ENCODE measurements at places on chromosomes 13 and 19.

- no peak for DNase-seq
These were observed 475.7 kb downstream of the UQCRFS1 start for GRCh38 chr19:28737021-28737895.

DNA sequence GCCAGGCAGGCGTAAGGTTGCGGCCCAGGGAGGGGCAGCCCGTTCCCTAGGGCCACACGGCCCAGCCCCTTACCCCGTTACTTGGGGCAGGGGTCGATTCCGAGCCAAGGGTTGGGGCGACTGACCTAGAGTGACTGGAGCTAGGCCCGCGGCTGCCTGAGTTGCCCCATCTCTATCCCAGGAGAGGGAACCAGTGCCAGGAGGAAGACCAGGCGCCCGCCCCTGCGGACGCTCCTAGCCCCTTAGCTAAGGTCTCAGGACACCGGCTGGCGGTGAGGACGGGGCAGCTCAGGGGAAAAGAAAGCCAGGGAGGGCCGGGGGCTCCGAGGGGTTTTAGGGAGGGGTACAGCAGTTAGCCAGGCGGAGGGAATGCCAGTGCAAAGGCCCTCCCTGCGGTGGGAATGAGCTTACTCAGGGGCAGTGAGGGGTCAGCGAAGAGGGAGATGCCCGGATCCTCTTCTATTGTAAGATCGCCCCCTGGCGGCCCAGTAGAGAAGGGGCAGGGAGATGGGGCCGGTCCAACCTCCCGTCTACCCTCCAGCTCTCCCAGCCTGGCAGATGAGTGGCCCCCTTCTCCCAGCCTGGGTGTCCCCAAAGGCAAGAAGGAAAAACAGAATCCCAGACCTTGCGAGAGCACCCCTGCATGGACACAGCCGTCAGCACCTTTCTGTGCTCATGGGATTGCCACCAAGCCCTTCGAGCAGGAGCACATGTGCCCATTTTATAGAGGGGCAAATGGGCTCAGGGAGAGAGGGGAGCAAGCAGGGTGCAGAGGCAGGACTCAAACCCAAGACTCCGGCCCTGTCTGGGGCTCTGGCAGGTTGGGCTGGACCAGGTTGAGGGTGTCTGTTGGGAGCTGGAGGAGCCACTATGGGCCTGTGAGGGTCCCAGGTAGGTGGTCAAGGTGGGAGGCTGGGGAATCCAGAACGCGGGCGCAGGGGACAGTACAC is 16.3 kb downstream of the CILP2 start:
- peak; percentile 34 for DNase-seq

GRCh38 chr13:21998279-21998990 is 327.6 kb downstream of the FGF9 start:
- no peak for DNase-seq

DNA sequence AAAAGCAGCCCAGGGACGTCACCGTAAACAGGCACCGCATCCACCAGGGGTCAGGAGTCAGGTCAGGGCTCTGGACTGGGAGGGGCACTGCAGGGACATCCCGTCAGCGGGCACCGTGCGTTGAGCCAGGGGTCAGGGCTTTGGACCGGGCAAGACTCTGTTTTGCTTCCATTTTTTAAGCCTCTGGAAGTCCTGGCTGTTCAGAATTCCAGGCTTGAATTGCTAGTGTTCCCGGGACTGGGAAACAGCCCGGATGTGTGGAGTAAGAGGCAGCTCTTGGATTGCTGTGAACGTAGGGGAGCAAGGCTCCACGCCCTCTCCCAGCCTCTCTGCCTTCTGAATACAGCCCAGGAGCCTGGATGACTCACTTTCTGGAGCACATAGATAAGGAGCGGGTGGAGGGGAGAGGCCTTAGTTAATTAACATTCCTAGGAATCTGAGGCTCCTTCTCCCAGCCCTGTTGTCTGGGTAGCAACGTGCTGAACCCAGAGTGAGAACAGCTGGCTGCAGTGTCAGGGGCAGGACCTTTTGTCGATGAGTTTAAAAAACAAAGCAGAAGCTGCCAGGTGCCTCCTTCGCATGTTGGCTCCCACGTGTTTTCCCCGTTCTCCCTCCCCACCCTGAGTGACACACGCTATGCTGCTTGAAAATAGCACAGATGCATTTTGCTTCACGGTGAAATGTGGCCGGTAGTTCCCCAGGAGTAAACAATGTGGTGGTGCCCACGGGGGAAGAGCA is 21.9 kb downstream of the ATP11A start:
- DNase-seq, result peak; percentile 15

- no peak for DNase-seq
These were observed 154.2 kb upstream of the MAB21L1 start for GRCh38 chr13:35630551-35631275.

DNA sequence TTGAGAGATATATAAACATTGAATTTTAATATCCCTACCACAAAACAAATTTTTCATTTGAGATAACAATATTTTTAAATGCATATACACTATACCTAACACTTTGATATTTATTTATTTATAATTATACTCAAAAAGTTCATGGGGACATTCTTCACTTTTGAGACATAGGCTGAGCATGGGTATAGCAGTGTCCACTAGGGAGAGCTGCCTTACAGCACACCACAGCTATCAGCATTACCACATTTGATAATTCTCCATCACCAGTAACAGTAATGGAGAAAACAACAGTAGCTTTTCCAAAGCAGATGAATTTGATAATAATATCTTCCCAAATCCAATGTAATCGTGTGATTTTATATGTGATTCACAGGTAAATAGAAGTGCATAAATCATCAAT is 626.1 kb downstream of the DACH1 start:
- no peak for DNase-seq

DNA sequence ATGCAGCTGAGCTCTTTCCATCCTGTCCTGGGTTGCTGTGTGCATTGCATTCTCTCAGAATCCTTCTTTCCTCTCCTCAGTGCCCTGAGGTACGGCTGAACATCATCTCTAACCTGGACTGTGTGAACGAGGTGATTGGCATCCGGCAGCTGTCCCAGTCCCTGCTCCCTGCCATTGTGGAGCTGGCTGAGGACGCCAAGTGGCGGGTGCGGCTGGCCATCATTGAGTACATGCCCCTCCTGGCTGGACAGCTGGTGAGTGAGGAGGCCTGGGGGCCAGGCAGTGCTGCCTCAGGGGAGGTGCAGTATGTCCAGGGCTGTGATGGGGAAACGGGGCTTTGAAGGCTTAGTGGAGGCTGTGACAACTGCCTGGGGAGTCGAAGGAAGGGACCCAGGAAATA is 29.8 kb downstream of the PPP2R1A start:
- no peak for DNase-seq

DNA sequence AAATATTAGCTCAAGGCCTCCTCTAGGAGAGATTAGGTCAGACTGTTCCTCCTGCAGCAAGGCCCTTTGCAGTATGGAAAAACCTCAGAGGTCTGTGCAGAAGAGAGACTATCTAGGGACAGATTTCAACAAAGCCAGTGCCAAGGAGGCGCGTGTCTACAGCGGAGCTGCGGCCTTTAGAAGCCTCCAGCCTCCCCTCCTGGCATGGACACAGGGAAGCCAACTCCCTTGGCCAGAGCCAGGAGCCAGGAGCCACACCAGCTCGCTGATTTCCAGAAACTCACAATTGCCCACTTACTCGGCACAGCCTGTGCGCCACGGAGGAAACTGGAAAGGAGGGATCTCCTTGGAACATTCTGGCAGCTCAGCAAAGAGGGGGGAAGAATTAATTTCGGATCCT is 63.4 kb downstream of the INSR start:
- no peak for DNase-seq

DNA sequence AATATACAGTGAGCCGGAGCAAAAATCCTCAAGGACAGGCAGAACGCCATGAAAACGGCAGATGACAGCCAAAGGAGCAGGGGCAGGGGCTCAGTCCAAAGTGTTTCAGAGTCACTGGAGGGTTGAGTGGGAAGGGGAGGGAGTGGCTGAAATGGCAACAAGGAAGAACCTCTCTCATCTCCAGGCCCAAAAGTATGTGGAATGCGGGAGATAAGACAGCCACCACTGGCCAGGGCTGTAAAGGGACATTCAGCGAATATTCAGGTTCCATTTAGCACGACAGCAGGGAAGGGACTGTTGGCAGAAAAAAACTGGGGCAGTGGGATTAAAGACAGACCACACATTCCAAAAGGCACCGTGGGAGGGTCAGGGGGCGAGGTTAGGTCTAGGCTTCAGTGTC is 48.4 kb downstream of the USPL1 start:
- DNase-seq, result no peak

DNA sequence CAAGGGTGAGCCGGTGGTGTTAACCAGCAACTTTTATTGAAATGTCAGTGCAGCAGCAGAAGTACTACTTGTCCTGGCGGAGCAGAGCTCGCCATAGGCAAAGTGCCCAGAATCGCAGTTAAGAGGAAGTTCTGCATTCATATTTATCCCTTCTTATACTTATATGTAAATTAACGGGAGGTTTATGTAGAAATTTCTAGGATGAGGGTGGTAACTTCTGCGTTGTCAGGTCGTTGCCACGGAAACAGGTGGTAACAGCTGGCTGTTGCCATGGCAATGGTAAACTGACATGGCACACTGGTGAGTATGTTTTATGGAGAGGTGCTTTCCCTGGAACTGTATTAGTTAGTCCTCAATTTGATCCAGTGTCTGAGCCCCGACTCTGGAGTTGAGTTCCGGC is 2494.9 kb upstream of the PCDH20 start:
- no peak for DNase-seq

DNA sequence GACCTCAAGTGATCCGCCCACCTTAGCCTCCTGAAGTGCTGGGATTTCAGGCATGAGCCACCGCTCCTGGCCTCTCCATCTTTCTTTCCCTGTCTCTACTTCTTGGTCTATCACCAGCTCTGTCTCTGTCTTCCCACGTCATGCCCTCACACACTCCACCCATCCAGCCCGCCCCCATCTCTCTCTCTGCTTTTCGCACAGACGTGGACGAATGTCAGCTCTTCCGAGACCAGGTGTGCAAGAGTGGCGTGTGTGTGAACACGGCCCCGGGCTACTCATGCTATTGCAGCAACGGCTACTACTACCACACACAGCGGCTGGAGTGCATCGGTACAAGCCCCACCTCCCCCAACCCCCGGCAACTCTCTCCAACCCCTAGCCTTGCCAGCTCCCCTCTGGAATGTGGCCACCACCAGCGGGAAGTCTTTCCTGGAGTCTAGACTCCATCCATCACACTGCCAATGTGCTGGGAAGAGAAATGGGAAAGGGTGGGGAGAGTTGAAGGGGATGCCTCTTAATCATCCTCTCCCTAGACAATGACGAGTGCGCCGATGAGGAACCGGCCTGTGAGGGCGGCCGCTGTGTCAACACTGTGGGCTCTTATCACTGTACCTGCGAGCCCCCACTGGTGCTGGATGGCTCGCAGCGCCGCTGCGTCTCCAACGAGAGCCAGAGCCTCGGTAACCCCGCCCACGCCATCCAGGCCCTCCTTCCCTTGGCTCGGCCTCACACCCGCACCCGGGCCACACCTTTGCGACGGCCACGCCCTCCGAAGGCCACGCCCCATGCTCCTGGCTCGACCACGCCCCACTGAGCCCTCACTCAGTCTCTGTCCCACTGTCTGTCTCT is 22.5 kb downstream of the LTBP4 start:
- DNase-seq, result no peak

DNA sequence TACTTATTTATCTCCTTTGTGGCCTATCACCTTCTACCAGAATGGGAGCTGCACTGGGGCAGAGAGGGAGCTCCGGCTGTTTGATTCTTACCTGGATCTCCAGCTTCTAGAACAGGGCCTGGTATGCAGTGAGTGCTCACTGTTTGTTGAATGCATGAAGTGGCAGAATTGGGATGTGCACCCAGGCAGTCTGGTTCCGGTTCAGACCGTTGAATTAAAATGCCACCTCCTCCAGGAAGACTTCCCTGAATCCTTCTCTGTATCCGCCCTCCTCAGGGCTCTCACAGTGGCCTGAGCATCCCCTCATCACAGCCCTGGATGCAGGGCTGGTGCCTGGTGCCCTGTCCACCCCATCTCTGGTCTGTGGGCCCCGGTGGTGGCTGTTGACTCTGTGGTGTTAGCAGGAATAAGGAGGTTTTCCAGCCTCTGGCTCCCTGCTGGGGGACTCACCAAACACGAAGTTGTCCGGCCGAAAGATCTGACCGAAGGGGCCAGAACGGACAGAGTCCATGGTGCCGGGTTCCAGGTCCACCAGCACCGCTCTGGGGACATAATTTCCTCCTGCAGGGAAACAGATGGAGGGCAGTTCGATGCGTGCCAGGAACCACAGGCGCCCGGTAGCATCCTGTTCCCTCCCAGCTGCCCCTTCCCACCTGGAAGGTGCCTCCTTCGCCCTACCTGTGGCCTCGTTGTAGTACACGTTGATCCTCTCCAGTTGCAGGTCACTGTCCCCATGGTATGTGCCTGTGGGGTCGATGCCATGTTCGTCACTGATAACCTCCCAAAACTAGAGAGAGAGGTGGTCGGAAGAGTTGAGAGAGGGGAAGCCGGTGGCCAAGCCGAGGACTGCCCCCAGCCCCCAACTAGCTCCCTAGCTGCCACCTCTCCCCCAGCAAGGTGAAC is 1.0 kb downstream of the TUBB4A start:
- no peak for DNase-seq

DNA sequence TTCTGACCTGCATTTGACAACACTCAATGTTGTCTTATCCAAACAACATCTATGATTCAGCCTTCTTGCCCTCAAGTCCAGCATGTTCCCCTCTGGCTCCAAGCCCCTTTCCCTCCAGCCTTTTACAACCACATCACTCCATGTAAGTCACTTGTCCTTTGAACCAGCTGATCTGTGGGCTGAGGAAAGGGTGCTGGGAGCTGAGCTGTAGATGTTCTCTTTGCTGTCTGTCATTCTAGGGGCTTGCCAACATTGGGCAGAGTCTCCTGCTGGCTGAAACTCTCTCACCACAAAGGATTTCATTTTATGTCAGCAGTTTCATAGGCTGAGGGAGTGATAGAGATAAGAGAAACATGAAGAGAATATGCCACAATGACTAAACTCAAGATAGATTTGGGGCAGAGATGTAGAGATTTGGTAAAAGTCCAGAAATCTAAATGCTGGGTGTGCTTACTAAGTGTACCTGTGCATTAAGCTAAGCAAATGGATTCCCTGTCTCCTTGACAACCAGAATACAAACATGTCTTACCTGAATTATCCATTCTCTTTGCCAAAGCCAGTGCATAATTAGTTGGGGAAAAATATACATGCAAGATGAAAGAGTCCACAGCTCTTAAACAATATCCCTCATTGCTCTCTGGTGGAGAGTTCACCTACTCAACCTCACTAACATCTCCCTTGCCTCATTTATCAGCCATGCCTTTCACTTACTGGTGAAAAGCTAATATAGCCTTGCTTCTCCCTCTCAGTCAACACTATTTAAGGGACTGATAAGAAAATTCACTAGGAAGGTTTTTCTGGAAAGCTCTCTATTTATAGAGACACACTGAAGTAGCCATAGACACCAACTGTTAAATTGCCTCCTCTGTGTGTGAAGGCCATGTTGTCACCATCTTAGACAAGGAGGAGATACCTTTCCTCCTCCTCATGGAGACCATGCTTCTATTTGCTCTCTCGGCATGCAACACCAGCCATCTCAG is 175.5 kb upstream of the SERP2 start:
- DNase-seq, result no peak

All from activated naive CD4-positive, alpha-beta T cell (primary cell).